ENCODE measurements at places on chromosomes 5 and 9.

DNA sequence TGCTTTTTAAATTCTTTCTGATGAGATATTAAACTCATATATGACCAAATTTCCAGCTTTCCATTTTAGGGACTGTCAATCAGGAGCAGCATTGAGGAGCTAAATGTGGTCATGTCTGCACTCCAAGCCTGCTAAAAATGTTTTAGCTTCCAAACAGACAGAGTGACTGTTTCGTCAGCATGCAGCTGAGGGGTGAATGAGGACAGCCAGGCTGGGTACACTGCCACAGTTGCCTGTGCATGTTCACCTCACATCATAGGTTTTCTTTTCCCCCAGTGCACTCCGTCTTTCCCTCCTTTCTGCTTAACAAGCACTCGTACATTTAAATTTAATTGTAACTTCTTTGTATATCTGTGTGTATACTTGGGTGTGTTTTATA lies 138.1 kb downstream of the ARRDC3 start:
- no peaks in the 10 kb centered on the region for H3K27me3 ChIP-seq
- DNase-seq: no peak
- no peak overlapping the region for H3K4me3 ChIP-seq

- H3K4me3 ChIP-seq: no peak overlapping the region
- no peaks in the 10 kb centered on the region for H3K36me3 ChIP-seq
- no peak overlapping the region for H3K27ac ChIP-seq
- no peaks in the 10 kb centered on the region for H3K27me3 ChIP-seq
- H3K4me1 ChIP-seq: no peaks in the 10 kb centered on the region
Observed at GRCh38 chr5:157502143-157502647, 42.2 kb downstream of the NIPAL4 start.

DNA sequence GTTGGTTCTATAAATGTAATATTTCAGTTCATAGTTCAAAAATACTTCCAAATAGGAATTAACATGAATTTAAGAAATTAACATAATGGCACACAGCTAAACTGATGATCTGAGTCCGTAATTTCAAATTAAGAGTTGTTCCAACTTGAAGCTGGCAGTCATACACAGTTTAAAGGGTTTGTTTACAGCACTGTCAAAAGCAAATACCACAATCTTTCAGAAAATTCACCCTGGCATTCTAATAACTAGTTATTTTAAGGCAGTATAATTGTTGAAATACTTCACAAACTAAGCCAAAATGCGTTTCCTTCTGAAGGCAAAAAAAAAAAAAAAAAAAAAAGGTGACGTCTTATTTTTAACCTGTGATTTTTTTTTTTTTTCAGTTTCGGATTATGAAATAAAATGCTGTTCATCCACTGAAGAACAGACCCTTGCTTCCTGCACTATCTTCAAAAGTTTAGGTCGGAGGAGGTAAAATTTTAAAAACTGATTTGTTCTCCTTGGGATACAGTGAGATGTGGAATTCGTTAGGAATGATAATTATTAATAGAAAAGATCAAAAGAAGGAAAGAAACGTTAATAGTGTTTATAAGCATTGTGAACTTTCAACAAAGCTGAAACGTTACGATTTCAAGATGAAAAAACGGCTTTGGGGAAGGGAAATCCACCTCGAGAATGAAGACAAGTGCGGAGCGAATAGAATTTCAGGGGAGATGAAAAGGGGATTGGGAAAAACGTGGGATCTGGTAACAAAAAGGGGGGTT lies 850 bp downstream of the IL6ST start:
- no peak for DNase-seq
- H3K36me3 ChIP-seq: no peaks in the 10 kb centered on the region
- no peaks in the 10 kb centered on the region for H3K27me3 ChIP-seq
- H3K4me3 ChIP-seq: peak overlapping the region; percentile 85

- peaks cover 59% of the 10 kb centered on the region for H3K4me1 ChIP-seq
- no peak overlapping the region for H3K27ac ChIP-seq
- H3K4me3 ChIP-seq: no peak overlapping the region
- DNase-seq: no peak
- H3K27me3 ChIP-seq: no peaks in the 10 kb centered on the region
Observed at GRCh38 chr9:35795695-35796094, 4.3 kb downstream of the NPR2 start.

GRCh38 chr5:159050316-159051143 lies 49.2 kb downstream of the EBF1 start:
- H3K4me3 ChIP-seq: peak overlapping the region; percentile 38
- no peaks in the 10 kb centered on the region for H3K36me3 ChIP-seq
- H3K4me1 ChIP-seq: peaks cover 19% of the 10 kb centered on the region

DNA sequence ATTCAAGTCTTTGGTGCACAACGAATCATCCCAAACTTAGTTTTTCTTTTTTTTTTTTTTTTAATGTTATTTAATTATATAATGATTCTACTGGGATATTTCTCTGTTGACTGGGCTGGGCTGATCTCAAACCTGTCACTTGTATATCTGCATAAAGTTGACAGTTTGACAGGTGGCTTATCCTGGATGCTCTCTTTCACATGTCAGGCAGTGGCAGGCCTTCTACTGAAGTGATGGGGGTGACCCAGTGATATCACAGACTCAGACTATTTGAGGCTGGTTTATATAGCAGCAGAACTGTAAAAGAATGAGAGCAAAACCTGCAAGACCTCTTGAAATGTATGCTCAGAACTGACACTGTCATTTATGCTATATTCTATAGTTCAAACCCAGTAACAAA lies 1813.5 kb upstream of the CDH6 start:
- H3K36me3 ChIP-seq: no peaks in the 10 kb centered on the region
- H3K27me3 ChIP-seq: no peaks in the 10 kb centered on the region
- H3K4me3 ChIP-seq: no peak overlapping the region
- no peak overlapping the region for H3K27ac ChIP-seq
- H3K4me1 ChIP-seq: no peaks in the 10 kb centered on the region
- no peak for DNase-seq

DNA sequence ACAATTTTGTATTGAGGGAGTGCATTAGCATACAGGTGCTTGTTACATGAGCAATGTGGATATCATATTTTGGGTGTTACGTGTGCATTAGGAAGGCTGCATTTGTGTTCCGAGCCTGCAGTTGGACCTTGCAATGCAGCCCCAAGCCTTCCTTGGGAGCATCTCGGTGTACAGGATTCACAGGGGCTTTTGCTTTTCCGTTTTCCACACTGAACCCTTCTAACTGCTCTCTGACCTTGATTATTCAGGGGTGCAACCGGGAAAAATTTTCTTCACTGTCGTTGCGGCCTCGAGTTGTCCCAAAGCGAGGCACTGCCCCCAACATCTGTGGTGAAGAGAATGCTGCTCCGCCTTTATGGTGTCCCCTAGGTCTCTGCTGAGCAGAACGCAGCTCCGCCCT lies 80.1 kb upstream of the PLEKHG4B start:
- H3K4me1 ChIP-seq: no peaks in the 10 kb centered on the region
- no peaks in the 10 kb centered on the region for H3K36me3 ChIP-seq
- H3K27me3 ChIP-seq: no peaks in the 10 kb centered on the region
- H3K4me3 ChIP-seq: no peak overlapping the region
- H3K27ac ChIP-seq: no peak overlapping the region

- no peak for DNase-seq
- no peaks in the 10 kb centered on the region for H3K36me3 ChIP-seq
- no peaks in the 10 kb centered on the region for H3K27me3 ChIP-seq
- H3K4me3 ChIP-seq: no peak overlapping the region
- no peaks in the 10 kb centered on the region for H3K4me1 ChIP-seq
Observed at GRCh38 chr5:68396722-68397121, 181.2 kb downstream of the PIK3R1 start.

GRCh38 chr5:92956886-92957285 lies 624.1 kb downstream of the NR2F1-AS1 start:
- no peak overlapping the region for H3K27ac ChIP-seq
- no peaks in the 10 kb centered on the region for H3K36me3 ChIP-seq
- no peaks in the 10 kb centered on the region for H3K27me3 ChIP-seq
- H3K4me3 ChIP-seq: no peak overlapping the region
- no peak for DNase-seq

- H3K36me3 ChIP-seq: no peaks in the 10 kb centered on the region
- H3K4me3 ChIP-seq: no peak overlapping the region
- no peaks in the 10 kb centered on the region for H3K27me3 ChIP-seq
- H3K4me1 ChIP-seq: peaks cover 32% of the 10 kb centered on the region
- no peak overlapping the region for H3K27ac ChIP-seq
- no peak for DNase-seq
Observed at GRCh38 chr5:142316051-142316450, 8.8 kb downstream of the SPRY4 start.

GRCh38 chr9:113709721-113710120 lies 166.4 kb upstream of the ZNF618 start:
- no peaks in the 10 kb centered on the region for H3K36me3 ChIP-seq
- no peak overlapping the region for H3K27ac ChIP-seq
- DNase-seq: no peak

DNA sequence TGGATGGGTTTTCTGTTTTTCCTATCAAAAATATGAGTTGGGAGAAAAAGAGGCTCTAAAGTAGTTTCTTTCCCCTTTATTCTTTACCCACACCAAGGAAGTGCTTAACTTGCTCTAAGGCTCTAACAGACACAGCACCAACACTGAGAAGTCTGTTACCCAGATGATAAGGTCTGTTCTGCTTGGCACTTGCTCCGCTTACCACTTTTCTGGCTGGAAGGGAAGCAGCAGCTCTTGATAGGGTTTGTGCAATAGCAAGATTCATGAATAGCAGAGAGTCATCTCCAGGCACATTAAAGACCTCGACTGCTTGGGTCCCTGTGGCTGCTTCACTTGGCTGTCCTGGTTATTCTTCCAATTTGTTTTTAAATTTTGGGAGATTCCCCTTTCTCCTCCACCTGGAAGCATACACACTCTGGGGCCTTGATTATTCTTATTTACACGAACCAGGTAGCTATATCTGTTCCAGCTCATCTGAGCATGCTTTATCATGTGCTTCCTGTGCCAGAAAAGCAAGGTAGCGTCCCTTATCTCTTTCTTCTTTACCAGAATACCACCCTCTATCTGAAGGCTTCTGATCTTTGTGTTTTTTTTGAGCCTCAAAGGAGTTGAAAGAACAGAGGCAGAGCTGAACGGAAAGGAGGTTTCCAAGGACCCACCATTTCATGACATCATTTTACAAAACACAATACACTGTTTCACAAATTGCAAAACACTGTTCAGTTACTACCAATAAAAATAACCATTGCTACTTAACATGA lies 24.8 kb downstream of the PPP3R2 start:
- no peaks in the 10 kb centered on the region for H3K4me1 ChIP-seq
- H3K4me3 ChIP-seq: no peak overlapping the region
- no peaks in the 10 kb centered on the region for H3K27me3 ChIP-seq
- DNase-seq: no peak

- H3K4me3 ChIP-seq: no peak overlapping the region
- no peaks in the 10 kb centered on the region for H3K27me3 ChIP-seq
Observed at GRCh38 chr9:78358329-78359051, 61.6 kb downstream of the PSAT1 start.

GRCh38 chr5:58887721-58888409 lies 305.0 kb downstream of the RAB3C start:
- H3K36me3 ChIP-seq: no peaks in the 10 kb centered on the region
- peaks cover 13% of the 10 kb centered on the region for H3K4me1 ChIP-seq
- H3K27me3 ChIP-seq: no peaks in the 10 kb centered on the region
- H3K27ac ChIP-seq: peak overlapping the region; percentile 23
- H3K4me3 ChIP-seq: no peak overlapping the region

DNA sequence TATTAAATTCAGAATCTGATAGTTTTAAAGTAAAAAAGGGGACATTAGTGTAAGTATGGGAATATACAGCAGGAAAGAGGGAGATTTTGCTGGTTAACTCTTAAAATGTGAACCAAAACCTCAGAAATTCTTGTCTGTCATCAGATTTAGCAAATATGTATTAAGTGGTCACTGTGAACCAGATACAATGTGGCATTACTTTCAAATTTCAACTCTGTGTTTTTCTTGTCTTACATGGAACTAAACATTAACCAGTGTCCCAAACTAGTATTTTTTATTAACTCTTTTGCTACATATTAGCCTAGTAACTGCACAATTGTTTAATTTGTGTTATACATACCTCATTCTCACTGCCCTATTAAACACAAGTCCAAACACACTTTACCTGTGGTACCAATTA lies 259.9 kb upstream of the RASA1 start:
- H3K27ac ChIP-seq: no peak overlapping the region
- no peak overlapping the region for H3K4me3 ChIP-seq
- no peaks in the 10 kb centered on the region for H3K36me3 ChIP-seq
- H3K27me3 ChIP-seq: no peaks in the 10 kb centered on the region

- H3K4me1 ChIP-seq: no peaks in the 10 kb centered on the region
- H3K27me3 ChIP-seq: no peaks in the 10 kb centered on the region
- DNase-seq: no peak
- no peak overlapping the region for H3K27ac ChIP-seq
Observed at GRCh38 chr5:82684165-82684564, 393.0 kb downstream of the TMEM167A start.

GRCh38 chr5:148445578-148445977 lies 61.8 kb downstream of the FBXO38 start:
- no peaks in the 10 kb centered on the region for H3K27me3 ChIP-seq
- H3K4me1 ChIP-seq: no peaks in the 10 kb centered on the region
- H3K27ac ChIP-seq: no peak overlapping the region
- H3K4me3 ChIP-seq: no peak overlapping the region

- no peaks in the 10 kb centered on the region for H3K4me1 ChIP-seq
- DNase-seq: no peak
- H3K36me3 ChIP-seq: peaks cover 68% of the 10 kb centered on the region
- H3K27me3 ChIP-seq: no peaks in the 10 kb centered on the region
- H3K27ac ChIP-seq: no peak overlapping the region
Observed at GRCh38 chr5:7886849-7887475, 18.0 kb downstream of the MTRR start.

DNA sequence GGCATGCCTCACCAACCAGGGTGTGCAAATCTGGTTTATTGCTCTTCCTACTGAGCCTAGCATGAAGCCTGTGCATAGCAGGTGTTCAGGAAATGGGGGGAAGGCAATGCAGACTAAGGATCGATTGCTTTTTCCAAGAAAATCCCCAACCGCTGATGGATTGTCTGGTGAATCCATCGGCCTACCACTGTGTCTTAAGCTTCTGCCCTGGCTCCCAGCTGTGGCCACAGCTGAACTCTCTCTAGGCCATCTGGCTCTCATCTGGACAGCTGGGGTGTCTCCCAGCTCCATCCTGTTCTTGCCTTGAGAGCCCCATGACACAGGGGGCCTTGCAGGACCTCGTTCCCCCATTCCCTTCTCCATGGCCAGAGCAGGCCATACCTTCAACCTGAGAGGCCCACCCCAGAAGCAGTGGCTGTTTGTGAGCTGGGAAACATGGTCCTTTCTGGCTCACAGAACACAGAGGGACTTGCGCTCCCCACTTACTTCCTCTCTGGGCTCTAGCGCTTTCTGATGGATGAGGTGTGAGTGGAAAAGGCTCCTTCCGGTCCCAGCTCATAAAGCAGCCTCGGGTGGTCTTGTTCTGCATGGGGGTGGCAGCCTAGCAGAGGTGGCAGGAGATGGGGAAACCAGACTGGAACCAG lies 41.8 kb downstream of the COL27A1 start:
- DNase-seq: no peak
- no peaks in the 10 kb centered on the region for H3K4me1 ChIP-seq
- H3K27ac ChIP-seq: no peak overlapping the region
- H3K4me3 ChIP-seq: no peak overlapping the region
- no peaks in the 10 kb centered on the region for H3K27me3 ChIP-seq

Measured in vagina (tissue), 2 donors.